ENCODE measurements at places on chromosomes 2 and 18.

DNA sequence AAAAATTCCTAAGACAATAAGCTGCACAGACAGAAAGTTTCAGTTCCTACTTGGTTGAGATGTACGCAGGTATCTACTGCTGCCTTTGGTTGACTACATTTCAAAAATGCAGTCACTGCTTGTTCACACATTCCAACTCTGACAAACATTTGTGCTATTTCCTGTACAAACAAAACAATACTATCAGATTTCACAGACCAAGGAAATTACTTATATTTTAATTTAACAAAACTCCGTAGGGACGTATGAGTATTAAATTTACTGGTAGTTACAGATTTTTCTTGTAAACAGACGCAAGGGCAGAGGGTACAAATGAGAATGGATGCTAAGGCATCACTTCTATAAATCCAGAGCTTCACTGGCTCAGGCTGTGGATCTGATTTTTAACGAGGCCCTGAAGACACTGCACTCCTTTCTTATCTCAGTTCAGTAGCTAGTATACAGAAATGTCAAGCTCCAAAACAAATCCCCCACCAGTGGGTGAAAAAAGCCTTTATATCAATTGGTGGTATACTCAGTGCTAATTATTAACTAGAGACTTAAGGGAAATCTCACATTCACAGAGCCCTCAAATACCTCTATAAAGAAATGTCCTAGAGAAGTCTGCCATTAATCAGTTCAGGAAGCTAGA lies 31.7 kb upstream of the TTC32 start:
- no peak for DNase-seq

DNA sequence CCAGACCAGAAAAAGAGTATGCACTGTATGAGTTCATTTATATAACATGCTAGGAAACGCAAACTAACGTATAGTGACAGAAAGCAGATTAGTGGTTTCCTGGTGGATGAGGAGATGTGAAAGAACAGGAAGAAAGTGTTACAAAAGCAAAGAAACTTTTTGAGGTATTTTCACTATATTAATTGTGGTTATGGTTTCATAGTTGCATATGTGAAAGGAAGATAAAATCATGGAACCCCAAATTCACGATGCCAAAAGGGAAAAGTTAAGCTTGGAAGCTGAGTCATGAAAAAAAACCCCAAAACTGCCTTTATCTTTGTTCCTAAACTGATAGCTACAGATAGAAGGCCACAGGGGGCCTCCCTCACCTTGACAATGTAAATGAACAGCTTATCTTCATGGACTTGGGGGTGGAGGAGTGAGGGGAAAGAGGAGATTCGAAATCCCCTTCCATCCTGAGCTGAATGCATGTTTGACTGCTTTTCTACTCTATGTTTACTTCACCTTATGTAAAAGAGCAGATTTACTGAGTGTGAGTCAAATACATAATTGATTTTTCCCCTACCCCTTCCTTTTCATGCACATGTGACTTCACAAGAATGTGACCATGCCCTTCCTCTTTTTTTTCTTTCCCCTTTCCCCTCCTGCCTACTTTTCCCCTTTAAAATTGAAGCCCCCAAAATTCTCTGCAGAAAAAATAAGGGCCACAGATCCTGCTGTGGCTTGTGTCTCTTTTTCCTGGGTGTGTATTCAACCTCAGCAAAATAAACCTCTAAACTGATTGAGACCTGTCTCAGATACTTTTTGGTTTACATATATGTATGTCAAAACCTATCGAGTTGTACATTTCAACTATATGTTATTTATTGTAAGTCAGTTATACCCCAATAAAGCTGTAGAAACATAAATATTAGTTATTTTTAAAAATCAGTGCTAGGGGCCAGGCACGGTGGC lies 100.1 kb upstream of the TLK1 start:
- no peak for DNase-seq

DNA sequence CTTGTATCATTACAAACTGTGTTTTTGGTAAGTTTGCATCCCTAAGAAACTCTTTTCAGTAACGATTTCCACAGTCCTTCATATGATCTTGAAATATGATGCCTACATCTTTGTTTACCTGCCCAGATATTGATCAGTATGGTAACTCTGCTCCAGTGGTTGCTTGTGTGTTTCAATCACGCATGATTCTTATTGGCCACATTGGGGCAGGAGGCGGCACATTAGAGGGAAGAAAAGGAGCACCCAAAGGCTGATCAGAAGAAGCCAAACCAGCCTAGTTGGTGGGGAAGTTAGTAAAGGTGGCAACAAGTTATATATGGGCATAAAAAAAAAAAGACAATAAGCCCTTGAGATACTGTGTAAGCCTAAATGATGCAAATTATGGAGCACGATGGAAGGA lies 158.9 kb downstream of the RHBDD1 start:
- no peak for DNase-seq

DNA sequence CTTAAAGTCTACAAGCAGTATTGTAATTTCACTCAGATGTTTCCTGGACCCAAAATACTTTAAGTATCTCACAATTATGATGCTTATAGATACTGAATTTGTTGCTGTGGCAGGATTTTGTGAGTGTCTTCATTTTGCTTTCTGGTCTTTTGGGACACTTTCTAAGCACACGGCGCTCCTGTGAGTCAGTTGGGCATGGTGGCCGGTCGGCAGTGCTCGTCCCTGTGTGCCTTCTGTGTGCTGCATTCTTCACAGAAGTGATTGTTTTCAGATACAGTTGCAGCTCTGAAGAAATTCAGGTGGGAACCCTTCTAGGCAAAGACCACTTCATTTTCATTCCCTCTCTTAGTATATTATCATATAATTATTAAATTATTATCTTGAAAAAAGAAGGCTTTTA lies 273.3 kb downstream of the ZNF407 start:
- DNase-seq = no peak

GRCh38 chr2:193153576-193153975 lies 958.8 kb upstream of the TMEFF2 start:
- DNase-seq = no peak

- DNase-seq = no peak
Measured at GRCh38 chr18:80042785-80043184, 8.6 kb downstream of the RBFA start.

- DNase-seq = no peak
Measured at GRCh38 chr18:62829936-62830335, 114.6 kb downstream of the PHLPP1 start.

- no peak for DNase-seq
Measured at GRCh38 chr2:230312638-230313037, 14.4 kb upstream of the SP140L start.

DNA sequence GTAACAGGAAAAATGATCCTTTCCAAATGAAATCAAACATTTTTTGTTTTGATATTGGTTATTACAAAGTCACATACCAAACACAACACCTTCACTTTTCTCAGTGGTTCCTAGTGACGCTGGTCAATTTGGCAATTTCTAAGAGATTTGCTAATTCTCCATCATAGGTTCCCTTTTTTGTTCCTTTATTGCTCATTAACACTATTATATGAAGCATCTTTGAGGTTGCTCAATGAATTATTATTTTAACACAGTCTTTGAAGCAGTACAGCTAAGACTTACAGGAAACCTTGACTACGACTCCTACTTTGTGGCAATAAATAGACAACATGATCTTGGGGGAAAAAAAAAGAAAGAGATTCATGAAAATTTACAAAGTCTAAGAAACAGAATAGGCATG lies 152.2 kb upstream of the VRK2 start:
- DNase-seq = no peak

DNA sequence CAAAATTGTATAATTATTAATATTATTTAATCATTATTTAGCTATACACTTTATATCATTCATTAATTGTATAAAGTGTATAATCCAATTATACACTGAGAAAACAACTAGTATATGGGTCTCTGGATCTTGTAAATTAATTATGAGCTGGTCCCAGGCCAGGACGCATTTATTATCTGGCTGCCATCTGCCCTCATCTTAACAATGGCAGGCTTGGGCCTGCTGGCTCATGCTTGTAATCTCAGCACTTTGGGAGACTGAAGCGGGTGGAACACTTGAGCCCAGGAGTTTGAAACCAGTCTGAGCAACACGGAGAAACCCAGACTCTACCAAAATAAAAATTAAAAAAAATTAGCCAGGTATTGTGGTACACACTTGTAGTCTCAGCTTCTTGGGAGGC lies 502.2 kb upstream of the NRXN1 start:
- peak; percentile 67 for DNase-seq

DNA sequence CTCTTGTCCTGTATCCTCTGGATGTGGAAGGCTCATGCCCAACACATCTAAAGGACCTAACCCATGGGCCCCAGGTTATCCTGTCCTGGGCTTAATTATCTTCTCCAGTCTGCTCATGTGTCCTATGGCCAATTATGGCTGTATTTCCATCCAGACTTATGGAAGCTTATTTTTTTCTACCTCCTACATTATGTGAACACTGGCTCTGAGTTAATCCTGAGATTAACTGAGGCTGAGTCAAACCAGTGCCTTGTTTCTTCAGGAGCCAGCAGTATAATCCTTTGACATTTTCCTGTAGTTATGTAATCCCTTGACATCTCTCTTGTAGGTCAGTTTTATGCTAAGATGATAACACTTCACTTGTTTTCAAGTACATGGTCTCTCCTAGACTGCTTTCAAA lies 213.6 kb downstream of the PMAIP1 start:
- DNase-seq = no peak

GRCh38 chr2:42939411-42940206 lies 147.2 kb upstream of the HAAO start:
- no peak for DNase-seq

DNA sequence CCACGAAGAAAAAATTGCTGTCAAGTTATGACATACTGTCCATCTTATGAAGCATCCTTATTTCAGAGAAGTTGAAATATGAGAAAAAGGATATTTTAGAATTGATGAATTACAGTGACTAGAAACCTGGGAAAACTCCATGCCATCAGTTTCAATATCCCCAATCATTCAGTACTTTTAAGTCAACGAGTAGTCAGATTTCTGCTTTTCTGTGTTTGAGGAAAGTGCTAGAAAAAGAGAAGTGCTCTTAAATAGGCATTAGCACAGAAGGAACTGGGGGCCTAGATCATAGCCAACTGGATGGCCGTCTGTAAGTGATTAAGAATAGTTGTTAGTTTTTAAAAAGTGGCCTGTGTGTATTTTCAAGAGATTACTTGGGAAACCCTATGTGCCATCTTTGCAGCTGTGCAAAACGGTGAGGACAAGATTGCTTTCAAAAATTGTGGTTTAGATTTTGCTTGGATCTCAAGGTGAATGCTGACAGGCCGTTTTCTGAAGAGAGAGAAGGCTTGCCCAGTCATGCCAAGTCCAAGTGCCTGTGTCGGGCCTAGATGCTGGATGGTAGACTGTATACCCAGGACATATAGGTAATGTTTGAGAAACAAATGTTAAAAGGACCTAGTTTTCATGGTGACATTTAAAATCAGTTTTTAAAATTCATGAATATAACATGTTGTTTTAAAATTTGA lies 5.1 kb downstream of the NEDD4L start:
- DNase-seq = no peak

DNA sequence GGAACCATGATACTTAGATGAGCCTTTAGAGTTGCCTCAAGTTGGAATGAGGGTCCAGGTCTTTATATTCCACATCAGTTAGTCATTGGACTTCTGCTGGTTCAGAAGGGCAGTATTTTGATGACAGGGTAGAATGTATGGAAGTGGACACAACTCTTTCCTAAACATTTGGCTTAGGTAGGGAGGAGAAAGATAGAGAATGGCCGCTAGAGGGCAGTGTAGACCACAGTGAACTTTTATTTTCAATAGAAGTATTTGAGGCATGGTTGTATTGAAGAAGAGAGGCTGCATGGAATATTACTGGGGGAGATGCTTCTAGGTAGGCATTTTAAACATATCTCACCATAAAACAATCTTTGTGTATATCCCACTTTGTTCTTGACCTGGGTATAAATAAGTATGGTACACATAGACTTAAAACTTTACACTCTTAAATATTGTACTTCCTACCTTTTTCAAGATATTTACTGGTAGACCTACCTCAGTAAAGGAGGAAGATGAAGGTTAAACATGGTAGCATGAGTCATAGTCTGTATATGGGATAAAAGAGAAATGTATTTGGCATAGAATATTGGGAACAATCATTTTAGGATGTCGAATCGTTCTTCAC lies 497.6 kb upstream of the FAM98A start:
- DNase-seq = peak; percentile 10

DNA sequence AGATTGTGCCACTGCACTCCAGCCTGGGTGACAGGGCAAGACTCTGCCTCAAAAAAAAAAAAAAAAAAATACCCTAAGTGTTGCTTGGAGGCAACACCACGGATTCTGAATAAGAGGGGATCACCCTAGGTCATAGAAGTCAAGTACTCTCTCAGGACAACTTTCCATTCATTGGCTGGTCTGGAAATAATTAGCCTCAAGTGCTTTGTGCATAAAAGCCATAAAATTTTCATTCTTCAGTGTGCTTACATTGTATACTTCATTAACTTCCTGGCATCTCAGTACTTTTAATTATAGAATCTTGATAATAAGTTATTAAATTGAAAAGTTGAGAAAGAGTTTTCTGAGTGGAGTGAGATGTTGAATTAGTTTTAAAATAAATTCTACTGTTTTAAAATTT lies 876.1 kb upstream of the FAM98A start:
- no peak for DNase-seq

GRCh38 chr2:233131936-233132720 lies 72.0 kb downstream of the INPP5D start:
- DNase-seq = no peak

DNA sequence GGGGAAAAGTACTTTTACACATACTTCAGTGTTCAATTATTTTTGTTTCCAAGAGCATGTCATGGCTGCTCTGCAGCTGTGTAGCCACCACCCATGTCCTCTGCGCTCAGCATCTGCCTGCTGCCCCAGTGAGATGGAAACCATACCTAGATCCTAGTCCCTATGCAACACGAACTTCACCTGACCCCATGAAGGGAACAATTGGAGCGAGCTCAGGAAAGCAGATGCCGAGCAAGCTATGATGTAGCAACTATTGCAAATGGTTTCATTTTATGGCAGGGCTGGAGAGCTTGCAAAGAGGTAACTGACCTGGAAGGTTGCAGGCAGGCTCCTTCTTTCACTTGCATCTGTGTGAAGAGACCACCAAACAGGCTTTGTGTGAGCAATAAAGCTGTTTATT lies 1.3 kb upstream of the CCDC141 start:
- DNase-seq = no peak

DNA sequence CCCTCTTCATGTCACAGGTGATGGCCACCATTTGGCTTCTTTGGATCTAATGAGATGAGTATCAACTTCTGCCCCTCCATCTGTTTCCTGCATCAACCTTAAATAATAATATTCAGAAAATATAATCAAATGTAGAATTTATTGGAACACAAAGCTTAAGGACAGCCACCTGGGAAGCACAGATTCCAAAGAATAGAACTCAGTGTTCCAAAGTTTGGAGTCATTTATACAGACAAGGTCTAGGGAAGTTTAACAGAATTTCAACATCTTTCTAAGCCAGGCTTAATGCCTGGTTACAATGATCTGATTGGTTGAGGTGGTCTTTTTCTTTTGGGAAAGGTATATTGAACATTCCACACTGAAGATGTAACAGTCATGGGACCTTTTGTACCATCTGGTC lies 218.0 kb upstream of the PIEZO2 start:
- no peak for DNase-seq

- no peak for DNase-seq
Measured at GRCh38 chr2:10400568-10400977, 47.6 kb downstream of the ODC1 start.

- no peak for DNase-seq
Measured at GRCh38 chr2:28645553-28645952, 106.1 kb upstream of the PPP1CB start.

All from NCI-H1694 treated with DMSO at 0.1 percent for 48 hours (cell line).